KG1 (cell line): ENCODE measurements at places on chromosomes 16 and 17.

GRCh38 chr17:82527898-82528297 lies 8.4 kb downstream of the FOXK2 start:
- no peak for DNase-seq

- DNase-seq = no peak
Measured at GRCh38 chr17:65515512-65515911, 45.9 kb downstream of the AXIN2 start.

GRCh38 chr17:66747578-66748275 lies 87.2 kb upstream of the CACNG5 start:
- DNase-seq = no peak

DNA sequence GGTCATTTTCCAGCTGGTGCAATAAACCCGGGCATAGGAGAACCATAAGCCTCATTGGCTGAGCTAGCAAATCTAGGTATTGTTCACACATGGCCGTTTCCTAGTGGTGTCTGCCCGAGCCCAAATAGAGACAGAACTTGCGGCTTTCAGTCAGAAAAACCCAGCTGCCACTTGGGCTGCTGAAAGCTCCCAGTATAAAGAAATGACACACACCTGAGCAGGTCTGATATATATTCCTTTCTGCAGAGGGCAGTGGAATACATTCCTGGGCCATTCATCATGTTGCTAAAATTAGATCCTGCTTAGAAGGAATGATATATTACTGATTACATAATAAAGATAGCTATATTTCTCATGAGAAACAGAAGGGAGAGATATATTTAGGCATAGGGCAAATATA lies 83.9 kb upstream of the IRX5 start:
- no peak for DNase-seq

- DNase-seq = no peak
Measured at GRCh38 chr17:47742319-47743181, 9.5 kb downstream of the TBX21 start.

- DNase-seq = no peak
Measured at GRCh38 chr17:11641521-11642275, 43.4 kb downstream of the DNAH9 start.

GRCh38 chr16:15866451-15866850 lies 9.6 kb upstream of the MYH11 start:
- no peak for DNase-seq

DNA sequence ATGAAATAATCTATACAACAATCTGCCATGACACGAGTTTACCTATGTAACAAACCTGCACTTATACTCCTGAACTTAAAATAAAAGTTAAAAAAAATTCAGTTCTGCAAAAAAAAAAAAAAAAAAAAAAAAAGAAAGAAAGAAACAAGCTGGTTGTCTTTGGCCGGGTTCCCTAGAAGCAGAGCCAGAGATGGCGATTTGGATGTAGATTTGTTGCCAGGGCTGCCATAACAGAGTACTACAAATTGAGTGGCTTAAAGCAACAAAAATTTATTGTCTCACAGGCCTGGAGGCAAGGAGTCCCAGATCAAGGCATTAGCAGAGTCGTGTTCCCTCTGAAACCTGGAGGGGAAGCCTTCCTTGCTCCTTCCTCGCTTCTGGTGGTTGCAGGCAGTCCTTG lies 20.4 kb downstream of the SYT17 start:
- DNase-seq = no peak

GRCh38 chr16:5502467-5502869 lies 404.9 kb upstream of the EEF2KMT start:
- DNase-seq = no peak

DNA sequence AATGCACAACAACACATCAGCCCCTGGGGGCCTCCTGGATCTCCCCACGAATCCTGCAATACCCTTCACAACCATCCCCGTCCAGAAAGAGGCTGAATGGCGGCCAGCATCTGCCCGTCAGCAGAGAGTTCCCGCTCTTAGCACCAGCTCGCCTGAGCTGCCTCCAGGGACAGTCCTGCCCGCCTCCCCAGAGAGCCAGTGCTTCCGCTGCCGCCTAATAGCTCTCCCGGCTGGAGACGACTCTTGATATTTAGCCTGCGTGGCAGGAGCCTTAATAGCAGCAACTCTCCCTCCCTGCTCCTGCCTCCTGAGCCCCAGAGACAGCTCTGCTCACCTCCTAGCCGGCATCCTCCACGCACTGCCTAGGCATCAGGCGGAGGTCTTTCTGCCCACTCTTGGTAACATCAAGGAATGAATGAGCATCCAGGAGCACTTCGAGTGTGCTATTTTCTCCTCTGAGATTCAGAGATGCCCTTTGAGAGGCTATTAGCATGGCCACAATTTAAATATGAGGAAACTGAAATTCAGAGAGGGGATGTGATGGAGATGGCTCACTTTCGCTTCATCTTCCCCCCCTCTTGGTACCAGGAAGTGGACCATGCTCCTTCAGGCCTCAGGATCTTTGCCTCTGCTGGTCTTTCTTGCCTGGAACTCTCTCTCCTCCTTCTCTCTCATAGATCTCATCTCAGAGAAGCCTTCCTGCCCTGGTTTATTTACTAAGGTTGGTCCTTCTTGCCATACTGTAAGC lies 67.9 kb downstream of the RAI1 start:
- no peak for DNase-seq

- no peak for DNase-seq
Measured at GRCh38 chr17:73170324-73170723, 5.5 kb downstream of the SSTR2 start.

DNA sequence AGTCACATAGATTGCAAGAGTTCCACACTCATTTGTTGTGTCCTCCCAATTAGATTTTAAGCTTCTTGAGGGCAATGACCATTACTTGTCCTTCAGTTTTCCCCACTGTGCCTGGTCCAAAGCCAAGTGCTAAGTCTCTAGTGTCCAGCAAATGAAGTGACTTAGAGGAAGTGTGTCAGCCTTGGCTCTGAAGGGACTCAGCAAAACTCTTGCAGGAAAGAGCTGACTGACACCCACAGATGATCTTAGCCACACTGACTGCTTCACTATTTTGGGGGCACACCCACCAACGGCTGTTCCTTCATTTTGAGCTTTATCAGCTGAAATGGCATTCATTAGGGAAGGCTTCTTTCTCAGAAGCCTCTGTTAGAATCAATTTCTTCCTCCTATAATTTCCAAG lies 358.1 kb downstream of the UTP18 start:
- DNase-seq = no peak

DNA sequence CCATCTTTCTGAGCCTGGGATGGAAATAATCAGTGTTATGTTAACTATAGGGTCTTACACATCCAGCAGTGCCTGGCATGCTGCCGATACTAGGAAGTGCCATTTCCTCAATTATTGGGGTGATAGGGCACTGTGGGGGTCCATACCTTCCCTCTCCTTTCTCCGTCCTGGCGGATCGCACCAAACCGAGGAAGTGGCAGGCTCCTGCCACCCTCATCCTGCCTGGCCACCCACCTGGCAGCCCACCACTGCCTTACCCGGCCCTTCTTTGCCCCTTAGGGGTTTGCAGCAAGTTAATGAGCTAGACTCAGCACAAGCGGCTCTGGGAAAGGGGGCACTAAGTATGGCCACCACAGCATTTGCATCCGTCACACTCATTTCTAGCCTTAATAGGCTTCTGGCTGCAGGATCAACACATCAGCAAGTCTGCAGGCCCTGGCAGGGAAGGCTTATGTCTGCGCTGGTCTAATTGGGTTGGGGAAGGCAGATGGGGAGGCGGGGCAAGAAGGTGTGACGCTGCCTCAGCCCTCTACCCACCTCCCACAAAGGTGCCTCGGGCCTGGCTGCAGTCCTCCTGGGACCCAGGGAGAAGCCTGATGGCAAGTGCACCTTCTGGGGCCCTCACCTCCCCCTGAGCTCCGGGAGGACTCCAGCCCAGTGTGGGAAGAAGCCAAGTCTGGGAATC lies 28.6 kb downstream of the DCAKD start:
- DNase-seq = no peak

DNA sequence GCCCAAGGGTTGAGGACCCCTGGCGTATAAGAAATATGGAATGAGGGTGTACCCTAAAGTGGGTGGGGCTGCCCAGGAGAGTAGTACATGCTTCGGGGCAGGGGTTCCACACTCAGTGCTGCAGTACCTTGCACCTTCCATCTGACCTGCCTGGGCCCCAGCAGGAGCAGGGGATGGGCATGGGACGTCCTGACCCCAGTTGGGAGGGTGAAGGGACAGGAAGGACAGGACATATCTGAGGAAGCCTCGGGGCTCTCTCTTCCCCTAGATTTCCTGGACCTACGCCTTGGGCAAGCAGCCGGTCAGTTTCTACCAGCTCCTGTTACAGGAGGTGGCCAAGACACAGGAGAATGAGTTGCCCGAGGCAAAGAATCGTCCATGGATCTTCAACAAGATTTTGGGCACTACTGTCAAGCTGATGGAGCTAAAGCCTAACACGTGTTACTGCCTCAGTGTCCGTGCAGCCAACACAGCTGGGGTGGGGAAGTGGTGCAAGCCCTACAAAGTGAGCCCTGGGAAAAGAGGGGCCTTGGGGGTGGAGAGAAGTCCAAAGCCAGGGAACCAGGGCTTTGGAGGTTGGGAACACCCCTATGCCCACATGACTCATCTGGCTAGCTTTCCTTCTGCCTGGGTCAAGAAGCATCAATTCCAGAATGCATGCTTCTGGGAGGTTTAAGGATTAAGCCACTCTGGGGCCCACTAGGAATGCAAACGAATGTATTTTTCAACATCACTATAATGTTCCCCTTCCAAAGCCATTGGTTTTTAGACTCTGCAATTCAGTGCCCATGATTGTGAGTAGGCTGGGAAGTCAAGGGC lies 7.9 kb downstream of the FNDC8 start:
- DNase-seq = no peak

DNA sequence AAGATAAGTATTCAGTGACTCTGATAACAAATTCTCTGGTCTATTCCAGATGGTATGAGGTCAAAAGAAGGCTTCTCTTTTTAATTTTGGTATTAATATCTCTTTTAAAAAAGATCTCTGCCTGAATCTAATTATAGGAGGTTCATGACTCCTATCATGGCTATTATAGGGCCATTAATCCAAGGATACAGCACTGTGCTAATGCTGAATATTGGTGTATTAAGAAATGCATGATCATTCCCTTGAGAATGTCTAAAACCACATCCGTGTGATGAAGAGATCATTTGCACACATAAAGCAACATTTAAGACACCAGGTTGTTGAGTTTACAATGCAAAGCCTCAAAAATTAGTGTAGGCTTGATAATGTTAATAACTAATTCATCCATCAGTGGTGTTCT lies 160.4 kb upstream of the MON1B start:
- DNase-seq = no peak

DNA sequence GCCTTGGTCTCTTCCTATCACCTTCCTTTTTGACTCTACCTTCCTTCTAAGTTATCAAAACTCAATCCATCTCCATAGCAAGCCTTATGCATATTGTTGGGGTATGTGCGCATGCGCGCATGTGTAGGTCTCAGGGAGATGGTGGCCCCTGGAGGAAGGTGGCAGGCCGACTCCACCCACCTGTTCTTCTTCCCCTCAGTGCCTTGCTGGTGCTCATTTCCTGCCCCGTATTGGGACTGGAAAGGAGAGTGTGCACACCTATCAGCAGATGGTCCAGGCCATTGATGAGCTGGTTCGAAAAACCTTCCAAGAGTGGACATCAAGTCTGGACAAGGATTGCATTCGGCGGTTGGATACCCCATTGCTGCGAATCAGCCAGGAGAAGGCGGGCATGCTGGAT lies 25.2 kb downstream of the DNAH2 start:
- no peak for DNase-seq

- DNase-seq = no peak
Measured at GRCh38 chr16:68825427-68825826, 17.9 kb upstream of the TANGO6 start.

GRCh38 chr16:20675488-20676267 lies 21.8 kb downstream of the ACSM1 start:
- DNase-seq = no peak

DNA sequence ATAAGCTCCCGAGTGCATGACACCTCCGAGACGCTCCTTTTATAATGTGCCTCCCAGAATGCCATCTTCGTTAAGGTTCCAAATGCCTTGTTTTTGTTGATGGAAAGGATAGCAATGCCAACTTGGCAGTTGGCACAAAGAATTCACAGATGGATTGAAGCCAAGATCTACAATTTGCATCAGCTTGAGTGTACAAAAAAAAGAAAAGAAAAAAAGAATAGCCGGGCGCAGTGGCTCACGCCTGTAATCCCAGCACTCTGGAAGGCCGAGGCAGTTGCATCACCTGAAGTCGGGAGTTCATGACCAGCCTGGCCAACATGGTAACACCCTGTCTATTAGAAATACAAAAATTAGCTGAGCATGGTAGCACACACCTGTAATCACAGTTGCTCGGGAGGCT lies 7.6 kb downstream of the TBC1D16 start:
- DNase-seq = no peak
